Stimulated activated naive CD4-positive, alpha-beta T cell (primary cell): ENCODE measurements at places on chromosomes 3 and 15.

- no peak for DNase-seq
Observed at GRCh38 chr3:15056676-15057404, 8.3 kb downstream of the MRPS25 start.

DNA sequence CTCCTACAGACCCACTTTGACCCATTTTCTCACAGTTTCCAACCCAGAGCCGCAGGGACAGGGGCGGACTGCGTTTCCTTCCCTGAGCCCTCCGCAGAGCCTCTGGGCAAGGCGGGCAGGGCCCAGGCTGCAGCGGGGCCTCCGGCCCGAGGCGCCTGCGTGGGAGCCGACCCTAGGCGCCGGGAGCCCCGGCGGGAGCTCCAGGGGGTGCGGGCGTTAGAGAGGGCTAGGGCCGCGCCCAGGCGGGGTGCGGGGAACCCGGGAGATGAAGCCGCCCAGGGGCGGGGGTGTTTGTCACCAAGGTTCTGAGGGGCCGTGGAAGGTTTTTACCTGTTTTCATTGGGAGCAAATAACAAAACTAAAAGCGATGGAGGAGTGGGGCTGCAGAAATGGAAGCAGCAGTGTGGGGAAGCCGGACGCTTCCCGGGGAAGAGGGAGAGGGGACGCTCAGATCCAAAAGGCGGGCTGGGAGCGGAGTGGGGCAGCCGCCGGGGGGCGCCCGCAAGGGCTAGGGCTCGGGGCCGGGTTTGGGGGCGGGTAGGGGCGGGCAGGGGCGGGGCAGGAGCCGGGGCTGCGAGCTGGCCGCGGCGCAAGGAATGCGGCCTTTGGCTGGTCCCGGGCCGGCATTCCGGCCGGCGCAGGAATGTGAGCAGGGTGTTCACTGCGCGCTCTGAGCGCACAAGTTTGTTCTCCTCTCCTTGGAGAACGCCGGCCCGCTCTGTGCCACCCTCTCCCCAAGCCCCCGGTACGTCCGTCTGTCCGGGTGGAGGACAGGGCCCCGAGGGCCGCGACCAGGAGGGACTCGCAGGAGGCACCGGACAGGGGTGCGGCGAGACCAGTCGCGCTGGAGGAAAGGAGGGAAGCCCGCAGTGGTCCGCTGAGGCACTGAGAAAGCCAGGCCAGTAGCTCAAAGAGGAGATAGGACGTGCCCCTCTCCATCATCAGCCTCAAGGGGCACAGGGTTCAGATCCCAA lies 61.1 kb downstream of the AMOTL2 start:
- no peak for DNase-seq

DNA sequence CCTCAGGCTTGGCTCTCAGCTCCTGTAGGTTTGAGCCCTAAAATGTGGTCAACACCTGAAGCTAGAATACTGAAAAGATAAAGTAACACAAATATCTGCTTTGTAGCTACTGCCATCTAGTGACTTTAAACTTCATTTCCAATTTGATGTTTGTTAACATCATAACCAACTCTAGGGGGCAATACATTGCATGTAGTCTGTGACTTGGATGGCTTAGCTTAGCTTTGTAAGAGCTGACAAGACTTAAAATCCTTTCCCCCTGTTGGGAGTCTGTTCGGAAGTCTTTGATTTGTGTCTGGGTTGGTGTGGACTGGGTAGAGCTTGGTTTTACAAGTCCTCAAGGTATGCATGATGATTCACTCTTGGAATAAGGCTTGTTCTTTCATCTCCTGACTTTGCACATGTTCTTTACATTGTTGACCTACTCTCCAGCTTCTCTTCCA lies 51.7 kb downstream of the SCN11A start:
- DNase-seq: no peak

DNA sequence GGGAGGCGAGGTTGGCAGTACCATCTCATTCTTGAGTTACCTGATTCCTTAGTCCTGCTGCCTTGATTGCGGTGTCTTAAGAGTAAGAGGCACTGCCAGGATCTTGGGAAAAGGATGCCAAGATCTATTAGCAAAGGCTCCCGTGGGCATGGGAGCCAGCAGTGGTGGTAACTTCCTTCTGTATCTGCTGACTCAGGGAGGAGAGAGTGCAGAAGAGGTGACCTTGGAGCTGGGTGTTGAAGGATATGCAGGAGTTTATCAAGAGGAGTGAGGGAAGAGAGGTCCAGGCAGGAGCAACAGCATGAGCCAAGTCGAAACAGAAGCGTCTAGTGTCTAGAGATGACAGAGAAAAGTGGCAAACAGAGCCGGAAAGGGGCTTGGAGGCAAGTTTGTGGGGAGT lies 4.5 kb downstream of the MESP2 start:
- DNase-seq: no peak

GRCh38 chr3:82031596-82031995 lies 270.2 kb upstream of the GBE1 start:
- no peak for DNase-seq

DNA sequence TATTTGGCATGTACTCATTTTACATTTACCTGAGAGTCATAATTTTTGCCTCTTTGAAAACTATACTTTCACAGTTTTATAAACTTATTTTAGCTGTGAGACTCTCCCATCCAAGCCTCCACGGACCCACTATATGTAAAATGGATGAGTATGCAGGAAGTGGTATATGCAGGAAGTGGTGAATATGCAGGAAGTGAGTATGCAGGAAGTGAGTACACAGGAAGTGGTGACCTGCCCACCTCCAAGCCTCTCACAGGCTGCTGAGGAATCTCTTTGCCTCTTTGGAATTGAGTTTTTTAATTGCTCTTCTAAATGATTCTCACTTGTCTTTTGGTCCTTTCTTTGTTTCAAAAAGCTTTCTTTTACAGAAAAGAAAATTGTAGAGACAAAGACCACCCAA lies 85.2 kb downstream of the KBTBD8 start:
- DNase-seq: peak; percentile 62

DNA sequence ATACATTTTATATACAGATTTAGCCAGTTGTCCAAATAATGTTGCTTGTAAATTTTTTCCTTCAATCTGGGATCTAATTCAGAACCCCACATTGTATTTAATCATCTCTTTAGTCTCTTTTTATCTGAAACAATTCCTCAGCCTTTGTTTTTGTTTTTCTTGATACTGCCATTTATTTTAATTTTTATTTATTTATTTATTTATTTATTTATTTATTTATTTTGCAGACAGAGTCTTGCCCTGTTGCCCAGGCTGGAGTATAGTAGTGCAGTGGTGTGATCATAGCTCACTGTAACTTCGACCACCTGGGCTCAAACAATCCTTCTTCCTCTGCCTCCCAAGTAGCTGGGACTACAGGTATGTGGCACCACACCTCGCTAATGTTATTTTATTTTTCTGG lies 61.5 kb downstream of the CHCHD4 start:
- DNase-seq: no peak

GRCh38 chr3:81496407-81497104 lies 264.9 kb downstream of the GBE1 start:
- no peak for DNase-seq

- no peak for DNase-seq
Observed at GRCh38 chr3:61172203-61172602, 79.0 kb downstream of the FHIT start.

GRCh38 chr15:58410353-58410752 lies 21.4 kb upstream of the LIPC start:
- DNase-seq: peak; percentile 48

DNA sequence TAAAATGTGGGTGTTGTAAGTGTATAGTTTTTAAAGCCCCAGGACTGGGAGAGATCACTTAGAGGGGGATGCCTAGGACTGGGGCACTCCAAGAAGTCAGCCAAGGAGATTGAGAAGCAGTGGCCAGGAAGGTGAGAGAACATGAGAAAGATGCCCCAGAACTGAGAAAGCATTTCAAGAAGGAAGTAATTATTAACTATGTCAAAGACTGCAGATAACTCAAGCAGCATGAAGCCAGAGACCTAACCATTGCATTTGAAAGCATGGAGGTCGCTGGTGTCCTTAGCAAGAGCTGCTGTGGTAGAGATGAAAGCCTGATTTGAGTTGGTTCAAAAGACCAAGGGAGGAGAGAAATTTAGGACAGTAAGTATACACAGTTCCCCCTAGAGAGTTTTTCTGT lies 30.6 kb upstream of the SLC2A2 start:
- DNase-seq: no peak

DNA sequence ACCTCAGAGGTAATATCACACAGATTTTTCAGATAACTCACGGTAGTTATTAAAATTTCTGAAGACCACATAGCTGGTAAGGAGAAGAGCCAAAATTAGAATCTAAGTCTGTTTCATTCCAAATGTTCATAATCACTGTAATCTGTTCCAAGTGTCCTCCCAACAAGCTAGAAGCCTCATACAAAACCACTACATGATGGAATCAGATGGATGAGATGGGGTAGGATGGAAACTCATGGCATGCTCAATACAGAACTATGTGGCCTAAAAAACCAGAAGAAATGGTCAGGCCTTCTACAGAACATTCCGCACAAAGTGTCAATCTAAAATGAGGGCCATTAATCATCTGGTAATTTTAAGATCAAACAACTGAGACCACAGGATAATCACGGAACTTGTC lies 91.8 kb downstream of the THBS1 start:
- DNase-seq: no peak

DNA sequence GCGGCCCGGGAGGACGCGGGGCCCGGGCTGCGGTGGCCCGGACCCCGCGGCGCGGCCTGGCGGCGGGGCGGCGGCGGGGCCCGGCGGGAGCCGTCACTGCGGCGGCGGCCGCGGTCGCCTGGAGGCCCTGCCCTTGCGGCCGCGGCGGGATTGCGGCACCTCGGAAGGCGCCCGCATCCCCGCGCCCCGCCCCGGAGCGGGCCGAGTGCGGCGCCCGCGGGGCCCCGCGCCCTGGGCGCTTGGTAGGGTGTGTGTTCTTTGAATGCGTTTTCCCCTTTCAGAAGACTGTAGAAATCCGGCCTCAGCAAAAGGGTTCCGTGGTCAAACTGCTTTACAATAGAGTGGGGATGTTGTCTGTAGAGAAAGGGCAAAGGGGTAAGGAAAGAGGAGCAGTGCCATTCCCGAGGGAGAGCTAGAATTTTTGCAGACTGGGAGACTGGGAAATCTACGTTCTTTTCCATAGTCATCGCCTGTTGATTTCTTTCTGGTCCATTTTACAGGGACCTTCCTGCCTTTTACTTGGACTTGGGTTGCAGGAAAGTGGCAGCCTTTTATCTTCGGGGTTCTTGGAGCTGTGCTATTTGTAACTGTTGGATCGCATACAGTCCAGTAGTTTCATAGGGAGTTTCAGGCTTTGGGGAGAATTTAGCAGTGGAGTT lies 630 bp downstream of the SNRK start:
- DNase-seq: peak; percentile 18

DNA sequence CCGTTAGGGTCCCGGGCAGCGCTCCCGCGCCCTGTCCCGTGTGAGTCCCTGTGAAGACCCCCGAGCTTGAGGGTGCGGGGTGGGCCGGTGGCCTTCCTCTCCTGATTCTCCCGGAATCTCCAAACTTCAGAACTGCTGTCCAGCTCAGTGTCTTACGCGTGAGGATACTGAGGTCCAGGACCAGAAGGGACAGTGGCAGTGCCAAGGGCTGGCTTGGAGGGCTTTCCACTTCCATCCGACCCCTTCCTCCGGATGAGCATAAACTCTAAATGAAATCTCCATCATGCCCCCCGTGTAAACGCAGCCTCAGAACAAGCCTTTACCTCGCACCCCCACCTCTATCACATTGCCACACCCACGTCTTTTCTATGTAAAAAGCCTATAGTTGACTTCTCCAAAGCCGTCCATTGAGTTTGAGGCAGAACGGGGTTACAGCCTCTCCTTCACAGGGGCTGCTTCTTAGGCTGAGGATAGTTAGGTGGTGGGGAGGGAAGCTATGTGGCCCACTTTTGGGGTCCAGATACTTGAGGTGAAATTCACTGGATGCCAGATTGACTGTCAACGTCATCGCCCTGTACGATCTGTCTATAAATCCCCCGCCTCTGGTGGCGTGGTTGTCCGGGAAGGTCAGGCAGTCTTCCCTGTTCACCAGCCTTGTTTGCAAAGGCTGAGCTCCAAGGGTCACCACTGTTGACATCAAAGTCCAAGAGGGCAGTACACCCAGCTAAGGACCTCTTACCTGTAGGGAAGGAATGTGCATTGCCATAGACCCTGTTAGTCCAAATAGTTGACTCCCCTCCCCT lies 1.1 kb downstream of the EDEM1 start:
- DNase-seq: peak; percentile 52

DNA sequence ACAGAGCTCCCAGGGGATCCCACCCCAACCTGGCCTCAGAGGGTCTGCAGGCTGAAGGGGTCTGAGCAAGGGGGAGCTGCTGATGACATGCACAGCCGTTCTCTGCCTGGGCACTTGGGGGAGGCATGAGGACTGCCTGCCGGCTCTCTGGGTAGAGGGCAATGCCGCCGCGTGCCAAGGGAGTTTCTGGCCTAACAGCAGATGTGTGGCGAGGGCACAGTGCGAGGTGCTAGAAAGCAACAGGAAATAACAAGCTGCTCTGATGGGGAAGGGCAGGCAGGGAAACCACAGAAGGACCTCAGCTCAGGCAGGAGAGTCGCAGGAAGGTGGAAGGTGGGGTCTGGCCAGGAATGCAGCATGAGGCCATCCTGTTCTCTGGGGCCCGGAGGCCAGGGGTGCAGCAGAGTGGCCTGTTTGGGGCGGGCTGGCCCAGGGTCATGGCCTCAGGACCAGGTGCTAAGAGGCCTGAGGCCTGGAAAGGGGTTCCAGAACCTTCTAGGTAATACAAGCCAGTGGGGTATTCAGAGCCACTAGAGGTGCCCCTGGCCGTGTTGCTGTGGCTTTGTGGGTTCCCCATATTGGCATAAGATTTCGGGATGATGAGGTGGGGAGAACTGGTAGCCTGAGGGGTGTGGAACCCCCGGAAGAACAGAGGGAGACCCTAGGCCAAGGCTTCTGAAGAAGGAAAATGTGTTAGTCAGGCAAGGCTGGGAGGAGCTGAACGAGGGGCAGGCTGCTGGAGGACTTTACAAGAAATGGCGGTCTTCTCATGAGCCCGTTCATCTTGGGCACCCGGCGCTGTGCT lies 41.2 kb downstream of the RGMA start:
- DNase-seq: no peak

DNA sequence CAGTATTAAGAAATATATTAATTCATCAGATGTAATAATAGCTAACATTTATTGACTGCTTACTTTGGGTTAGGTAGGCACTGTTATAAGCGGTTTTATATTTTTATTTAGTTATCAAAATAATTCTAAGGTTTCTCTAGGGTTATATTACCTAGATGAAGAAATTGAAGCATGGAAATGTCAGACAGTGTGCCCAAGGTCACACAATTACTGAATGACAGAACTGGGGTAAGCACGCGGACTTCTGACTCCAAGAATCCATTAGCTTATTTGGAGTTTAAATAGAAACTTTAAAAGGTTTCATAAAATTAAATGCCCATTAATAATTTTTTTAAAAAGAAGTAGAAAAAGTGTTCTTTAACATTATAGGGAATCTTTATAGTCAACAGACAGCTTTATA lies 74.3 kb downstream of the CALML4 start:
- no peak for DNase-seq

DNA sequence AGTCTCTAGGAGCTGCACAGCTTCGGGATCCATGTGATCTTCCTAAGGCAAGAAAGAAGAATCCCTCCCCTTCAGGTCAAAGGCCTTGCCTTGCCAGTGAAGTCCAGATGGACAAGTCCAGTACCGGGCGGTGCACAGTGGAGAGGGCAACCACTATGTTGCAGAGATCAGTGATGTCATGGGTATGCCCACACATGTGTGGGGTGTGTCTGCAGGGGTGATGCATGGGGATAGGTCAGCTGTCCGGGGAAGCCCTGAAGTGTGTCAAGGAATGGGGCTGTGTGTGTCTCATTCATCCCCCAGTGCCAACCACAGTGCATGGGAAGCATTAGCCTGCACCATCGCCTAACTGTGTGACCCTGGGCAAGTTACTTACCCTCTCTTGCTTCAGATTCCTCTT lies 66.5 kb downstream of the TLE3 start:
- DNase-seq: no peak
